Effector CD8-positive, alpha-beta T cell (primary cell): ENCODE measurements at places on chromosomes 16 and 17.

GRCh38 chr17:4617590-4618351 is 23.7 kb downstream of the ALOX15 start:
- DNase-seq, result no peak

DNA sequence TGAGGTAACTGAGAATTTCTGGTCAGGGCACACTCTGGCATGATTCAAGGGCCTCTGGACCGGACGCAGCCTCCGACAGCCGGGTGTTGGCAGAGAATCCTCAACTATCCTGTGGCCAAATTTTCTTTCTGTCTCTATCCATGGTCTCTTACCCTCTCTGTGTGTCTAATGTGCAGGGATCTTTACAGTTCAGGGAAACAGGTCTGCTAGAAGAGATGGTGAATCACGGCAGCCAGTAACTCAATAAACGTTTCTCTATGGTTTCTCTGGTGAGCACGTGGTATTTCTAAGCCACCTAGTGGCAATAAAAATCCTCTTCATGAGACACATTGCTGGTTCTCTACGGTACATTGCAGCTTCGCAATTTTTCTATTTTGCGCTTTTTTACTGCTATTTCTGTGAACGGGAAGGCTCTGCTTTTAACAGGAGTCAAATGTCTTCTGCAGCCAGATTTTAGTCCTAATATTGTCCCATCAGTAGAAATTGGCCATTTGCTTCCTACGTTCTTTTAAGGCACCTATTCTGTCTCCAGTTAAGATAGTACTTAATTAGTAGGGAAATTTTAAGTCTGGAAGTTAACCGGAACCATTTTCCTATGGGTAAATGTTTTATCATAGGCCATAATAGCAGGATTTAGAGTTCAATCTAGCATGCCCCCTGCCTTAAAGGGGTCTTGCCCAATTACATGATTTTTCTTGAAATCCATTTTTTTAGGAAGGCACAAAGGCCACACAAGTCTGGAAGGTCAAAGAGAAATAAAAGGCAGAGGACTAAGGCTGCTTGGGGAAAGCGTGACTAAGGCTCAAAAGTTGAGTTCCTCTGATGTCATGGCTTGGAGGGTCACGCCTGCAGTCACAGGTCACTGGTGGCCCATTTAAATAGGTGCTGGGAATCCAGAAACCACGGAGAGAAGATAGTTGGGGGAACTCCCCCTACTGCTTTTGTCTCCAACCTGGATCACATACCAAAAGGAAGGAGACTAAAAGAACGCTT is 31.5 kb downstream of the QPRT start:
- no peak for DNase-seq

DNA sequence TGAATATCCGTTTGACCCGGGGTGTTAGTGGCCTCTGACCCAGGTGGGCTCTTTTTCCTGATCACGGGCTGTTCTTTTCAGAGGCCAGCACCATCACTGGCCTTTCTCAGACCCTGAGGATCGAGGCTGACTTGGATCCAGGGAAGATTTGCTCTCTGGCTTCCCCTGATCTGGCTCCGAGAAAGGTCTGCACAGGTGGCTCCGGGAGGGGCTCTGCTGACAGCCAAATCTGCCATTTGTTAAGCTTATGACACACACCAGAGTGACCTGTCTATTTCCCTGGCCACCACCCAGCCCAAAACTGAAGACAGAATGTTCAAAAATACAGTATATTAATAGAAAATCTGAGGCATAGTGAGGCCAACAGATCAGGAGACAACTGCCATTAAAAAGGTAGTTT is 221.8 kb upstream of the TNRC6C start:
- no peak for DNase-seq

DNA sequence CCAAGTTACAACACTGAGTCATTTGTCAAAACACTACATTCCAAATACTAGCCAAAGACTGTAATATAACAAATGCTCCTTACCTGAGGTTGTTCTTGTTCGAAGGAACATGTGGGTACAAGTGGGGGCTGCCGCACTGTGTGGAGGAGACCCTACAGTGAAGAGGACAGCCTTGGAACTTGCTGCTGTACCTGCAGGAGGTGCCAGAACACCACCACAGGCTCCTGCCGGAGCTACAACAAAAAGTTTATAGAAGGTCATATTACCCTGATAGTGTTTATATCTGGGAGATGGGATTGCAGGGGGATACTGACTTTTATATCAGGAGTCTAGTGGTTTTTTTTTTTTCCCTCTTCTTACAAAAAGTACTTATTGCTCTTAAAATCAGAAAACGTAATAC is 37.8 kb upstream of the ALDH3A1 start:
- no peak for DNase-seq

- DNase-seq, result no peak
Measured at GRCh38 chr16:70786020-70786755, 14.8 kb downstream of the VAC14 start.

DNA sequence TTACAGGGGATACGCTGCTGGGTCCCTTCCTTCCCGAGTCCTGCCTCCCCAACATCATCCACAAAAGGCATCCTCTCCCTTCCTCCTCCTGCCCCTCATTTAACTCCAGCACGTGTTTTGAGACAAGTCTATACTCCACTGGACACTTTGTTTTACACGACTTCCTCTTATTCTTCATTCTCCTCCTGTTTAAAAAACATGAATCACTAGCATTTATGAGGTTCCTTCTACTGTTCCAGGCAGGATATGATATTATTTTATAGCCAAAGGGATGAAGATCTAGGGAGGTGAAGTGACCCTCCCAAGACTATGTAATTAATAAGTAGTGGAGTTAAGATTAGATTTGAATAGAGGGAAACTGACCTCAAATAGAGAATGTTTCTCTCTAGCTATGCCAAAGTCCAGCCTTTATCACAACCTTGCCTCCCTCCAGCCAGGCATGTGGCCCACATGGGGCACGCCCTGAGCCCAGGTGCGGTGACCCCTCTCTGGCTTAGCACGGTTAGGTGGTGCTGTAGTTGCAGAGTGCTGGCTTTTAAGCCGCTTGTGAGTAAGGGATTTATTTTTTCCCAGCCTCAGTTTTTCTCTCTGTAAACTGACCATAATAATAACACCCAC is 1.3 kb upstream of the HSD17B2 start:
- DNase-seq, result no peak

- DNase-seq, result peak; percentile 32
Measured at GRCh38 chr17:4304417-4305027, 40.7 kb upstream of the ANKFY1 start.

- no peak for DNase-seq
Measured at GRCh38 chr17:71855010-71855409, 265.8 kb upstream of the SOX9 start.

DNA sequence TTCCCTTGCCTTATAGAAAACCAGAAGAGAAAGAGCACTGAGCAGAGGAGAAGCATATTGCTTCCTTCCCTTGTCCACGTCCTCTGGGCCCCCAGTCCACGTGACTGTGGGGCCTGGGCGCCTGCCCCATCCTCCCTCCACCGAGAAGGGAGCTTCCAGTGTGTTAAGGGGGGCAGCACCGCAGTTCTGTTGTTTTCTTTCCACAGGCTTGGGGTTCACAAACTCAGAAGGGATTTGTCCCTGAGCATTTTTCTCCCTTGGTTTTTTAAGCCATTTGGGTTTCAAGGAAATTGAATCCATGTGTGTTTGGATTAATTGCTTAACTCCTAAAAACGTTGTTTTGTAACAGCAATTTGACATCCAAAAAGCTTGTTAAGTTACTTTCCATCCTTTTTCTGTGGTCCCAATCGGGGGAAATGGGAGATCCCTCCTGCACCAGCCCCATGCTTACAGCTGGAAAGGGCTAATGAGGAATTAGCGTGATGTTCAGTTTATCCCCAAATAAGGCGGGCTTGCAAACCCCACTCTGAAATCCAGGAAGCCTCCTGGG is 347.5 kb upstream of the TNRC6C start:
- DNase-seq, result no peak
